ENCODE measurements at places on chromosomes 2 and 18. TPM values are rescaled to one million over a fixed set of nuclear protein-coding genes. Genes with fewer than 3 reads are reported as not detected.

- DNase-seq, result no peak
- H3K27ac ChIP-seq, result no peak overlapping the region
- H3K4me1 ChIP-seq, result no peaks in the 10 kb centered on the region
- no peaks in the 10 kb centered on the region for H3K27me3 ChIP-seq
- H3K4me3 ChIP-seq, result no peak overlapping the region
These were observed 22.4 kb upstream of the EML6 start for GRCh38 chr2:54701029-54701428.

- H3K36me3 ChIP-seq, result no peaks in the 10 kb centered on the region
- H3K4me1 ChIP-seq, result peaks cover 20% of the 10 kb centered on the region
- peak; percentile 33 for DNase-seq
- no peak overlapping the region for H3K4me3 ChIP-seq
These were observed 288.5 kb downstream of the PDE11A start for GRCh38 chr2:177783835-177784744.

The CAPN14 gene
- total RNA-seq, result not detected

The BOLL gene
- total RNA-seq, result not detected

The FSHR gene
- total RNA-seq, result not detected

DNA sequence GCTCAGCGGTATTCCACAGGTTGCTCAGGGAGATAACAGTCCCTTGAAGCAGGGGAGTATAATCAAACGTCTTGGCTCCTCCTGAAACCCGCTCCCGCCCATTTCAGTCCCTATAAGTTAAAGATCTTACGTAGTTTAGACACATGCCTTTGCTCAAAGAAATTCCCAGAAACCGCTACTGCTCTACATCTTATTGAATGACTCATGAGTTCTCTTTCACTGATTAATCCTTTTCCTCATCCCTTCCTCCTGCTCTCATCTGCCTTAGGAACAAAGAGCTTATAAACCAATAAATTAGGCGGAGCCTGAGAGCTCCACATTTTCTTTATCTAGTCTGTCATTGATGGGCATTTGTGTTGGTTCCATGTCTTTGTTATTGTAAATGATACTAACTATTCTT, 4.2 kb upstream of the SERPINB4 start:
- DNase-seq, result no peak
- H3K4me1 ChIP-seq, result no peaks in the 10 kb centered on the region
- H3K4me3 ChIP-seq, result no peak overlapping the region
- no peaks in the 10 kb centered on the region for H3K36me3 ChIP-seq
- no peaks in the 10 kb centered on the region for H3K27me3 ChIP-seq

- H3K36me3 ChIP-seq, result no peaks in the 10 kb centered on the region
- peak; percentile 52 for DNase-seq
- H3K27ac ChIP-seq, result peak overlapping the region; percentile 97
- H3K27me3 ChIP-seq, result no peaks in the 10 kb centered on the region
These were observed 785 bp downstream of the CLASP1 start for GRCh38 chr2:121648206-121649148.

DNA sequence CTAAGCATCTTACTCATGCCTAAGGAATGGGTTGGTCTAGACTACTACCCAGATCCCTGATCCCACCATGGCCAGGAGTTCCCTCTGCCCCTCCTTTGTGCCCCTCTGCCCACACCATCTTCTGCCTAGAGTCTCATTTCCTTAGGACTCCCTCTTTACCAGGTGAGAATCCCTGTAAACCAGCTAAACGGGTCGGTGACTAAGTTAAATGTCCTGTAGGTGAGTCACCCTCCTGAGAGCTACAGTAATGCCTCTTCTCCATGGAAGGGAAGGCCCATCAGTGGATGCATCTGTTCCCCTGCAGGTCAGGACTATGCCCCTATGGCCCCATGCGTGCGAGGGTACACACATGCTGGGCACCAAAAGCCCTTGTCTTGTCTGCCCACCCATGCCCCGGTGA, 25.4 kb downstream of the PTGR3 start:
- H3K27me3 ChIP-seq, result no peaks in the 10 kb centered on the region
- no peaks in the 10 kb centered on the region for H3K4me1 ChIP-seq
- H3K36me3 ChIP-seq, result no peaks in the 10 kb centered on the region
- H3K4me3 ChIP-seq, result no peak overlapping the region

DNA sequence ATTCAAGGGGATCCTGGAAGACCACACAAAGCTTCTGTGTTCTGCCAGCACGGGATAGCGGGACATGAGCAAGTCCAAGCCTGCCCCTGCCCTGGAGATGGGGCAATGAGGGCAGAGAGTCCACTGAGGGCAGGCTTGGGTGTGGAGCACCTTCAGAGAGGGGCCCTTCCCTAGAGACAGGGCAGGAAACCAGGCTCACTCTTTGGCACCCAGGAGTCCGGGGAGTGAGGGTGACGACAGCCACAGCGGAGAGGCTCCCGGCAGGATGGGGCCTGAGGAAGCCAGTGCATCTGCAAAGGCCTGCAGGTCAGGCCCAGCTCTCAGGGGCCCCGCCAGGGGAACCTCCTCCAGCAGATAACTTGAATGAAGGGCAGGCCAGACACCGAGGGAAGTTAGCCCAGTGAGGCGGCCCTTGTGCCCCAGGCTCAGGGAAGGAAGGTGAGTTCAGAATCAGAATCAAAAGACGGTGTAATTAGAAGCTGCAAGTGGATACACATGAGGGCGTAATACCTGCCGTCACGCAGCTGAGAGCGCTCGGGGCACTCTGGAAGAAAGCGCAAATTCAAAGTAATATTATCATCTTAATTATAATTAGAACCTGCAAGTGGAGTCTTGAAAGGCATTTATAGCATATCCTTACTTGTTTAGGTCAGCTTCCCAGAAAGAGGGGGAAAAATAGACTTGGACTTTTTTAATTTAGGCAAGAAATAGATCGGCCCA, 142.6 kb upstream of the LGALSL start:
- no peaks in the 10 kb centered on the region for H3K36me3 ChIP-seq
- H3K4me1 ChIP-seq, result peaks cover 21% of the 10 kb centered on the region
- H3K27me3 ChIP-seq, result no peaks in the 10 kb centered on the region
- peak overlapping the region; percentile 40 for H3K27ac ChIP-seq
- H3K4me3 ChIP-seq, result no peak overlapping the region
- DNase-seq, result no peak

DNA sequence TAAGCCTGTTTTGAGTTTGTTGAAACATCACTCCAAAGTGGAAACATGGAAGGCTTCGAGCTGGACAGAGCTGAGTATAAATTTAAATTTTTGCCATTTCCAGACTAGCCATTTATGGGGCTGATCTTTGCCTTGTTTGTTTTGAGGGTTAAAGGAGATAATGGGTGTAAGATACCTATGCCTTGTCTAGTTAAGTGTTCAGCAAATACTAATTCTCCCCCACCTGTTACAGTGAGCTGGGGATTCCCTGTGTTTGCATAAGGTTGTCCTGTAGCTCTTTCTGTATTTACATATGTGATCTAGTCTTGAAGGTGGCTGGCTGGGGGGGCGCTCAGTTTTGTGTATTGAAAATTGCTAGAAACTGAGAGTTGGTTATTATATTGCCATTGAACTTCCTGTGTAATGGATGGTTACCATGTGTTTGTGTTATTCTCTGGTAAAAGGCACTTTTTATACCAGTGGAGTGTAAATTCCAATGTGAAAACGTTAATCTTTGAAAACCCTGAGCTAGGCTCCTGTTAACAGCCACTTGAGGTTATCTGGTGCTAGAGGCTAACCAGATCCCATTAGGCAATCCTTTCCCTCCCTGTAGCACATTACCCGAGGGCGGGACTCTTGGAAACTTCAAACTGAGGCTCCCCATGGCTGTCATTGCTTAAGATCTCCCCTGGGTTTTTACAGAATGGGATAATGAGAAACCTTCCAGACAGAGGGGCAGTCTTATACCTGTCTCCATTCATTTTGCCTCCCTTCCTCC, 26.7 kb downstream of the TANC1 start:
- H3K27me3 ChIP-seq, result no peaks in the 10 kb centered on the region
- no peak for DNase-seq
- no peaks in the 10 kb centered on the region for H3K36me3 ChIP-seq
- no peak overlapping the region for H3K27ac ChIP-seq
- H3K4me1 ChIP-seq, result peaks cover 18% of the 10 kb centered on the region

DNA sequence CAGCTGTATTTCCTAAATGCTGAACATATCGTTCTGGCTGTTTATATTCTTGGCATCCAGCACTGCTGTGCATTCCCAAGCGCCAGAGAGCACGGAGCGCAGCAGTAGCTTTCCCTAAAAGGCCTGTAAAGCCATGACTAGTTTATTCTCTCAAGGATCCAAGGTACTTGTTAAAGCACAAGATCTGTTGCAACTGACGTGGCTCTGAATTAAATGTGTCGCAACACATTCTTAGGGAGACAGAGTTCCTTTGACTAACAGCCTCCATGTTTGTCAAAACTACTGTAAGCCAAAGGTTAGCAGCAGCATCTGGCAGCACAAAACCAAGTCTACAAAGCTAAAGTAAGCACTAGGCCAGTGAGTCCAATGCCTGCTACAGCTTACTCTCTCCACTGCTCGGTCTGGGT, 188.6 kb upstream of the FN1 start:
- DNase-seq, result peak; percentile 83
- no peaks in the 10 kb centered on the region for H3K27me3 ChIP-seq
- no peak overlapping the region for H3K4me3 ChIP-seq
- H3K27ac ChIP-seq, result no peak overlapping the region
- no peaks in the 10 kb centered on the region for H3K36me3 ChIP-seq

DNA sequence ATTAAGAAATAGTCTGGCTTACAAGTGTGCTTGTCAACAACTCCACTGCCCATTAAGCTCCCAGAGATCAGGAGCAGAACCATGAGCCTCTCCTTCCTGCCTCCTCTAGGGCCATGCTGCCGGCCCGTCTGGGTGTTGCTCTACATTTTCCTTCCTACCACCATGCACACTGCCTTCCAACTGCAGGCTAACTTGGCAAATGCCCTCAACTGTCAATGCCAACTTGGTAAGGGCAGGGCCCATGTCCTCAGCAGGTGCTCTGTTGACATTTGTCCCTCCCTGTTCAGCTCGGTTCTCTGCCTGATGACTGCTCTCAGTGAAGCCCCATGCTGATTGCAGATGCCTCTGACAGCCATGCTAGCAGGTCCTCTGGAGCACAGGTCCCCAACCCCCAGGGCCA, 345.2 kb downstream of the ALK start:
- H3K4me1 ChIP-seq, result no peaks in the 10 kb centered on the region
- no peak overlapping the region for H3K27ac ChIP-seq
- H3K36me3 ChIP-seq, result no peaks in the 10 kb centered on the region
- no peak overlapping the region for H3K4me3 ChIP-seq

All from stomach (tissue), 19 donors.